ENCODE measurements at places on chromosomes 2 and 18.

- no peak for DNase-seq
- H3K4me1 ChIP-seq, result no peaks in the 10 kb centered on the region
- H3K4me3 ChIP-seq, result no peak overlapping the region
- no peaks in the 10 kb centered on the region for H3K27me3 ChIP-seq
- H3K36me3 ChIP-seq, result no peaks in the 10 kb centered on the region
Observed at GRCh38 chr2:138493334-138493733, 8.2 kb upstream of the SPOPL start.

GRCh38 chr2:189870381-189871085, 86.3 kb downstream of the PMS1 start:
- no peak overlapping the region for H3K4me3 ChIP-seq
- H3K4me1 ChIP-seq, result no peaks in the 10 kb centered on the region
- H3K36me3 ChIP-seq, result peaks cover 6% of the 10 kb centered on the region
- H3K27ac ChIP-seq, result peak overlapping the region; percentile 8

DNA sequence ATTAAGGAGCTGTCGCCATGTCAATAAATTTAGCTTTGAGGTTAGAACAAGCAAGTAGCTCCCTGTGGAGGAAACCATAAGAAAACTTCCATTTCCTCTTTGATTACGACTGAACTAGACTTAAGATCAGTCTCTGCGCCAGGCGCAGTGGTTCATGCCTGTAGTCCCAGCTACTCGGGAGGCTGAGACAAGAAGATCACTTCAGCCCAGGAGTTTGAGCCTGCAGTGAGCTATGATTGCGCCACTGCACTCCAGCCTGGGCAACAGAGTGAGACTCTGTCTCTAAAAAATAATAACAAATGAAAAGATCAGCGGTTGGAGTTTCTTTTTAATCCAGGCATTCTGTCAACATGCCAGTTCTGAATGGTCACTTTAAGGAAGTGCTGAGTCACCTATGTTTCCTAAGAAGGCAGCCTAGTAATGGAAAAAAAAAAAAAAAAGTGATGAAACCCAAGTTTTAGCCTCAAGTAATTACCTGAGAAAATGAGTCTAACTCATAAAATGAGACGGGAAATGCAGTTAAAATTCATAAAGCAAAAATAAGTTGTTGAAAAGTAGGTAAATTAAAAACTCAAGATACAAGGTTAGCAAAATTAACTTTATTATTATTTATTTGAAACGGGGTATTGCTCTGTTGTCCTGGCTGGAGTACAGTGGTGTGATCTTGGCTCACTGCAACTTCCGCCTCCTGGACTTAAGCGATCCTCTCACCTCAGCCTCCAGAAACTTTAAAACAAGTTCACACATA, 10.2 kb downstream of the C18orf32 start:
- peak overlapping the region; percentile 73 for H3K27ac ChIP-seq
- peaks cover 14% of the 10 kb centered on the region for H3K4me1 ChIP-seq
- H3K36me3 ChIP-seq, result peaks cover 36% of the 10 kb centered on the region
- peak; percentile 62 for DNase-seq
- peak overlapping the region; percentile 24 for H3K4me3 ChIP-seq

- no peaks in the 10 kb centered on the region for H3K27me3 ChIP-seq
- H3K4me1 ChIP-seq, result no peaks in the 10 kb centered on the region
- no peak overlapping the region for H3K27ac ChIP-seq
Observed at GRCh38 chr2:184815824-184816223, 217.5 kb downstream of the ZNF804A start.

- H3K4me1 ChIP-seq, result peaks cover 5% of the 10 kb centered on the region
- DNase-seq, result no peak
- H3K27ac ChIP-seq, result no peak overlapping the region
- H3K36me3 ChIP-seq, result no peaks in the 10 kb centered on the region
- no peaks in the 10 kb centered on the region for H3K27me3 ChIP-seq
Observed at GRCh38 chr2:196959734-196960338, 33.3 kb upstream of the PGAP1 start.

DNA sequence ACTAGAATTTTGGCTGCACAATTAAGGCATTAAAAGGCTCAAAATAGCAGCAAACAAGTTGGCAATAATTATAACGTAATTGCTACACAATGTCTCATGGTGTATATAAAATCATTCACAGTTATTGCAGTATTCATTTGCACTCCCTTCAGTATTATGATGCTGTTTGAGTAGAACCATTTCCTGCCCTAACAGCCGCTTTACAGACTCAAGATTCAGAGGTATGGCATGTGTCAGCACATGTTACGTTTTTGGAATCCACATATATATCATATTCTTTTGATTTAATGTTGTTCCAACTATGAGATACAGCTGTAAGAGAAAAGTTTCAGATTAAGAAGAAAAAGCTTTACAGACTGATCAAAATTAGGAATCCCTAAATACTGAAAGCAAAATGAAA, 56.3 kb upstream of the NCKAP5 start:
- no peak overlapping the region for H3K27ac ChIP-seq
- H3K4me1 ChIP-seq, result no peaks in the 10 kb centered on the region
- H3K4me3 ChIP-seq, result no peak overlapping the region

GRCh38 chr2:227783404-227784138, 30.1 kb upstream of the CCL20 start:
- H3K27ac ChIP-seq, result peak overlapping the region; percentile 68
- no peaks in the 10 kb centered on the region for H3K27me3 ChIP-seq
- H3K4me3 ChIP-seq, result peak overlapping the region; percentile 39
- H3K4me1 ChIP-seq, result peaks cover 4% of the 10 kb centered on the region
- no peak for DNase-seq
- no peaks in the 10 kb centered on the region for H3K36me3 ChIP-seq

- no peak overlapping the region for H3K27ac ChIP-seq
- no peaks in the 10 kb centered on the region for H3K27me3 ChIP-seq
- H3K4me3 ChIP-seq, result no peak overlapping the region
- H3K4me1 ChIP-seq, result no peaks in the 10 kb centered on the region
Observed at GRCh38 chr2:235860871-235861270, 307.3 kb downstream of the GBX2 start.

DNA sequence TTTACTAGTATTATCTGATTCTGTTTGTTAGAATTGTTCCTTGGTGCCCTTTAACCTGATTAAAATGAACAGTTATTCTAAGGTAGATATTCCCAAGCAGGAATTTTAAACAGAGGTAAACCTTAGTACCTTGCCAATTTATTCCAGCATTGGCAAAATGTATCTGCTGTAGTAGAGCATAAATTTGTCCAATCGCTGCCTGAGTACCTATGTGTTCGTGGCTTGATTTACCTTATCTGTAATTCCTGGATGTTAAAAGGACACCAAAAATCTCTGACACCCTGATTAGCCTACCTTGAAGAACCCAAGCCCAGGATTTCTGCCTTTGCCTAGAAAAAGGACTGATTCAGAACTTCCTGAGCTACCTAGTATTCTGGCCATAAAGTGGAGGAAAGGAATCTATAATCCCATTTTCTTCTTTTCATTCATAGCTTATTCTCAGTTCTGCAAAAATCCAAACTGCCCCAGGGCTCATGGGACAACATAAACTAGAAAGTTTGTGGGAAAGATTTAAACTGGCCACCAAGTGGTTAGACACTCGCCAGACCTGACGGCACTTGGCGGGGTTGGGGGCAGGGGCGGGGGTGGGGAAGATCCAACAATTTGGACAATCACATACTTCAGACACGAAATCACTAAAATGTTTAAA, 16.2 kb upstream of the ZCCHC2 start:
- no peak for DNase-seq
- no peaks in the 10 kb centered on the region for H3K36me3 ChIP-seq
- H3K4me3 ChIP-seq, result peak overlapping the region; percentile 53
- H3K27ac ChIP-seq, result peak overlapping the region; percentile 80

- no peaks in the 10 kb centered on the region for H3K4me1 ChIP-seq
- H3K27ac ChIP-seq, result no peak overlapping the region
- H3K36me3 ChIP-seq, result no peaks in the 10 kb centered on the region
- DNase-seq, result no peak
- no peaks in the 10 kb centered on the region for H3K27me3 ChIP-seq
Observed at GRCh38 chr2:33058716-33059470, 112.1 kb downstream of the LTBP1 start.

GRCh38 chr2:11962707-11963328, 216.4 kb downstream of the LPIN1 start:
- H3K4me3 ChIP-seq, result no peak overlapping the region
- no peaks in the 10 kb centered on the region for H3K4me1 ChIP-seq
- no peaks in the 10 kb centered on the region for H3K27me3 ChIP-seq
- no peak for DNase-seq

DNA sequence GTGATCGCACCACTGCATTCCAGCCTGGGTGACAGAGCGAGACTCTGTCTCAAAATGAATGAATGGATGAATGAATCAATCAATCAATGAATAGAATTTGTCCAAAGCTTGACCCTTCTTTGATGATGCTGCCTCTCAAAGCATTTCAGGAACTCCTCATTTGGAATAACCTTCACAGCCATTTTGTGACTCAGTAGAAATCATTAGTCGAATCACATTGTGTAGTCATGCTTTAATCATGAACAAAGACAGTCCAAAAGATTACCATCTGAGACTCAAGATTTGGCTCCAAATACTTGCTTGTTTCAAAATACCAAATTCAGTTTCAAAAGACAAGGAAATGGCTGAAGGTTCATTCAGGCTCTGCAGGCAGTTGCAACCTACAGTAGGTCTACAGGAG, 83.1 kb downstream of the VWA3B start:
- no peak for DNase-seq
- no peaks in the 10 kb centered on the region for H3K4me1 ChIP-seq
- no peak overlapping the region for H3K4me3 ChIP-seq
- no peaks in the 10 kb centered on the region for H3K27me3 ChIP-seq

- no peak for DNase-seq
- no peaks in the 10 kb centered on the region for H3K36me3 ChIP-seq
- H3K4me3 ChIP-seq, result no peak overlapping the region
- no peaks in the 10 kb centered on the region for H3K4me1 ChIP-seq
- H3K27me3 ChIP-seq, result no peaks in the 10 kb centered on the region
Observed at GRCh38 chr2:217340176-217340575, 480.3 kb upstream of the TNP1 start.

- no peak overlapping the region for H3K27ac ChIP-seq
- H3K36me3 ChIP-seq, result no peaks in the 10 kb centered on the region
- H3K27me3 ChIP-seq, result peaks cover 49% of the 10 kb centered on the region
- no peaks in the 10 kb centered on the region for H3K4me1 ChIP-seq
Observed at GRCh38 chr2:231039821-231040364, 2.6 kb downstream of the C2orf72 start.

GRCh38 chr2:234825616-234826015, 126.2 kb upstream of the SH3BP4 start:
- no peaks in the 10 kb centered on the region for H3K4me1 ChIP-seq
- no peak overlapping the region for H3K4me3 ChIP-seq
- H3K27me3 ChIP-seq, result no peaks in the 10 kb centered on the region

DNA sequence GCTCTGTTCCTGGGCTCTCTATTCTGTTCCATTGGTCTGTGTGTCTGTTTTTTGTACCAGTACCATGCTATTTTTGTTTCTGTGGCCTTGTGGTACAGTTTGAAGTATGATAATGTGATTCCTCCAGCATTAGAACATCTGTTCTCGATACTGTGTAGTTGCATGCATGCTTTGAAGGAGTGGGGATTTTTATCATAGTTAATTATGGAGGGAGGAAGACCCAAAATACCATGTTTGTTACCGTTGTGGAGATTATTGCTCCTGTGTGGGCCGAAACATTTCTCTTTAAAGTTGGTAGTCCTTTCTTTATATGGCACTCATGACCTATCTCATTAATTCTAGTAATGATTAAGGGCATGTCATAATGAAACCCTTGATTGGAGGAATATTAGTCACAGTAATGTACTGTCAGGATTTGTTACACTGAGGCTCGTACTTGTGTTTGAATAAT, 87.6 kb downstream of the TTC27 start:
- H3K27me3 ChIP-seq, result no peaks in the 10 kb centered on the region
- no peak for DNase-seq
- no peak overlapping the region for H3K4me3 ChIP-seq
- H3K27ac ChIP-seq, result no peak overlapping the region

- H3K4me1 ChIP-seq, result no peaks in the 10 kb centered on the region
- no peaks in the 10 kb centered on the region for H3K27me3 ChIP-seq
- H3K36me3 ChIP-seq, result no peaks in the 10 kb centered on the region
- no peak for DNase-seq
Observed at GRCh38 chr2:190136259-190136658, 73.7 kb upstream of the MSTN start.

DNA sequence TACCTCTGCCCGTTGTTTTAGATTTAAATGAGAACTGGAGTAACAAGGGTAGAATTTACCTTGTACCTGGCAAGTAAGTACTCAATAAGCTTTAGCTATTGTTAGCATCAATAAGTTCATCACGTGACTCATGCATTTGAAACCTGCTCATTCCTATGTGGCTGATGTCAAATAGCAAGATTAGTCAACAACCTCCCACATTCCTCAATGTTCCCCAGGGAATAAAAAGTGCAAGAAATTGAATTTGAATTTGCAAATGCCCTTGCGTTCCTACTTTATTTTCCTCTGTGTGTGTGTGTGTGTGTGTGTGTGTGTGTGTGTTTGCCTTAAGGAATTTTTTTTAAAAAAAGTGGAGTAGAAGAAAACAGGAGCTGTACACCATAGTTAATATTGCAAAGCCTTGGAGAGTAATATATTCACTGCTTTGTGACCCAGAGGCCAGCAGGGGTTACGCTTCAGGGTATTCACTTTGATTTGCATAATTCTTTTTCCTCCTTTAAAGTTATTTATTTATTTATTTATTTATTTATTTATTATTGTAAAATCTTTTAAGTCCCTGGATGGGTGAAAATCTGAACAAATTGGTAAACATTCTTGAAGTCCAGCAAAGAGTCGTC, 43.9 kb upstream of the DNAH7 start:
- H3K27ac ChIP-seq, result no peak overlapping the region
- DNase-seq, result no peak
- no peaks in the 10 kb centered on the region for H3K27me3 ChIP-seq
- no peaks in the 10 kb centered on the region for H3K36me3 ChIP-seq

DNA sequence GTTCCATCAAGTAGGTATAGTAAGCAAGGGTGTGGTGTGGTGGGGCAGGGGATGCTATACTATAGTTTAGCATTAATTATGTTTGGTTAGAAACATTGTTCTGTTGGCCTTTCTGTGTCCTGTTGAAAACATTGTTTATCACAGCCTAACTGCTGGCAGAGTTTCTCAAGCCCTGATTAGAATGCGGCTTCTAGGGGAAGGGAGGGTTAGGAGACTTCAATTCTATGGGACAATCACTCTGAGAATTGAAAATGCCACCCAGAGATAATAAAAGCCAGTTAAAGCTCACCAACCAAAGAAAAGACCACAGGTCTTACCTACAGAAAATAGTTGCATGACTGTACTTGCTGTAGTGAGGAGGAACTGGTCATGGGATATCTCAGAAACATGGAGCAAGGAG, 19.9 kb upstream of the SMCHD1 start:
- no peak overlapping the region for H3K4me3 ChIP-seq
- H3K27ac ChIP-seq, result peak overlapping the region; percentile 87
- H3K4me1 ChIP-seq, result peaks cover 24% of the 10 kb centered on the region
